ENCODE measurements at places on chromosomes 4 and X. TPM values are rescaled to one million over a fixed set of nuclear protein-coding genes. Genes with fewer than 3 reads are reported as not detected.

The CYTL1 gene
- not detected for total RNA-seq

The GPM6B gene
- 0.60 TPM for total RNA-seq

The GABRG1 gene
- total RNA-seq: not detected

The PDGFRA gene
- 25.6 TPM for total RNA-seq

The REELD1 gene
- total RNA-seq: 0.12 TPM

The CBLL2 gene
- total RNA-seq: not detected

The BEND2 gene
- total RNA-seq: not detected

The CSAG2 gene
- not detected for total RNA-seq

The RBM46 gene
- total RNA-seq: not detected

DNA sequence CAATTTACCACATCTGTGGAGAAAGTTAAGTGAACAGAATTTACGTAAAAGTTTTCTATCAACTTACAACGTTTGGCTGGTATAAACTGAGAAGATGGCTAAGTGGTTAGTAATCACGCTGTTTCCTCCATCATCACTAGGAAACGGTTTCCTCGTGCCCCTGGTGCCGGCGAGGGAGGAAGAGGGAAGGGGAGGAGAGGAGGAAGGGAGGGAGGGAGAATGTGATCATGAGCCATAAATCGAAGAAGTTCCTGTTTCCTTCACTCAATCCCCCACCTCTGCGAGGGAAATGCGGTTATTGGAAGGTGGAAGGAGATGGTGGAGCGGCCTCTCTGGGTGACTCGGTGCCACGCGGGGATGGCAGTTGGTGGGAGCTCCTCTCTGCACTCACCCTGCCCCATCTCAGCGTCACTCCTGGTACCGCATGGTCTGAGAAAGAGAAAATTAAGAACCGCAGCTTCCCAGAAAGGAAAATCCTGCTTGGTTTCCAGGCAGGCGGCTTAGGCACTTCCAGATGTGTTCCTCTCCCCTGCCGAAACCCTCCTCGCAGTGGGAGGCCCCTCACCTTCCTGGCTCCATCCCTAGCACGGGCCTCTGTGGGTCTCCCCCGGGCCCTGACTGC is 216.8 kb downstream of the AFAP1 start:
- no peak for DNase-seq

DNA sequence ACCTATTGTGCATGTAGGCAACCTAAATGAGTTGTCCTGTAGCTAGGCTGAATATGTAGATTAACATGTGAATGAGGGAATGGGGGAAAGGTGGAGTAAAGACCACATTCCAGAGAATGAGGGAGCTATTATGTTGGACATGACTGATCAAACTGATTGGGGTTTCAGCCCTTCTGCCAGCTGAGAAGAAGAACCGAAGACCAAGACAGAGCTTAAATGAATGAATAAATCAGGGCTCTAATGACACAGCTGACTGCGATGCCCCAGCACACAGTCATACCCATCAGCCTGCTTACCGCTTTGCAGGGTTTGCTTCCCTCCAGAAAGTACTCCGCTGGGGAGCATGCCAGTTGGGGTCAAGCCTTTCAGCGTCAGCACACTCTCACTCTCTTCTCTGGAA is 315.4 kb downstream of the PPP3CA start:
- DNase-seq: no peak

DNA sequence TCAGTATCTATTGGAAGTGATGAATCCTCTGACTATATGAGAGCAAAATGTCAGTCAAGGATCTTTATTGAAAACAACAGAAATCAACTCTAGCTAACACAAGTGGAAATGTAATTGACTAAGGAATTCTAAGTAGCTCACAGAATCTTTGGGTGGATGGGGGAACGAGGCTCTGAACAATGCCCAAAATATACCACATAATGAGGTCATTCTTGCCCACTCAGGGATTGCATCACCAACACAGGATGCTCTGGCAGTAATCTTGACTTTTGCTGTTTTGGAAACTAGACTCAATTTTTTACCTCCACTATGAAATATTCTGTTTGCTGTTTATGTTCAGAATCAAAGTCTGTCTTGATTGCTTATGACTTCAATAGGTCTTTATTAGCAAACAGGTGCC is 127.4 kb upstream of the UNC5C start:
- no peak for DNase-seq

- DNase-seq: no peak
These were observed 114.3 kb downstream of the DCK start for GRCh38 chr4:71107726-71108125.

- DNase-seq: no peak
These were observed 510.6 kb upstream of the BOD1L1 start for GRCh38 chr4:14138106-14138505.

DNA sequence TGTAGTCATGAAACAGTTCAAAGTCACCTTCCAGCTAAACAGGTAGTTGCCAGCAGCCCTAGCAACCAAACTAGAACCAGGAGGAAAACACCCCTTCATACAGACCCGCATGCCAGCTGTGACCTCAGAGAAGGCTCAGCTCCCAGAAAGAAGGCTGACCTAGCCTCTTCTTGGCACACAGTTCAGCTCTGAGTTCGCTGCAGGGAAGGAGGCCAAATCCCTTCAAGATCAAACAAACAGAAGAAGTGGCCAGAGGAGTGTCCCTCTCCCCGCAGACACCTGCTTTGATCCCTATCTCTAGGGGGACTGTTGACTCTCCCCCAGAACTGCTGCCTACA is 56.0 kb downstream of the HADH start:
- DNase-seq: no peak

DNA sequence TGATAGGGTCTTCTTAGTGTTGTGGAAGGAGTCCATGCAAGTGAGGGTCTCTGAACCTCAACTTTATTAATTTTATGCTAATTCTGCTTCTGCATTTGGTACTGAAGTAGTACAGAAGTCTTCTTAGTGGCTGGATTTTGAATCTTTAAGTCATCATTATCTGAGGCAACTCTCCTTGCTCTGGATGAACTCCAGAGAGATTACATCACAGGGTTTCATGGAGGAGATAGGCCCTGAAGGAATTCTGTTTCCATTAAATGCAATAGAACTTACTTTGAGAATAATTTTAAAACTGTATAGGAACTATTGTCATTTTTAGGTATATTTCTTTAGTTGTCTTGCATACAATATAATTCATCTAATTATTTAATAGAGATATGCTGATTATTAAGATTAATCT is 451.2 kb downstream of the FAT4 start:
- no peak for DNase-seq

DNA sequence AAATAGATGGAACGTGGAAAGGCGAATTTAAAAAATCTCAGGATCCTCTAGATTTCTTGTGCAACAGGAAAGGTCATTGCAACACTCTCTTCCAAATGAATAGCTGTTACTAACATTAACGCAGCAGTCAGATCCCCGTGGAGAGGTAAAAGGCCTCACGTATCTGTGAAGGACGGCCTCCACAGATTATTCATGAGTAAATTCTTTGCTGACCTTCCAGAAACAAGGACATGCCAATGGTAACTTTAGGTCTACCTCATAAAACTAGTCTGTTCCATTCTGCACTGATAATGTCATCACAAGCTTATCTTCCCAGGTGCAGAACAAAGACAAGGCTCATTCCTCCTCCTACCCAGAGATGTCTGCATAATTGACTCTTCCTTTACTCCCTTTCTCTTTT is 16.1 kb upstream of the REPS2 start:
- DNase-seq: no peak

All from right lobe of liver (tissue), 6 donors.